ENCODE measurements at places on chromosomes 5 and 9. TPM values are rescaled to one million over a fixed set of nuclear protein-coding genes. Genes with fewer than 3 reads are reported as not detected.

- DNase-seq, result no peak
- no peaks in the 10 kb centered on the region for H3K36me3 ChIP-seq
- H3K27me3 ChIP-seq, result no peaks in the 10 kb centered on the region
- no peak overlapping the region for H3K4me3 ChIP-seq
- peak overlapping the region; percentile 43 for H3K27ac ChIP-seq
These were observed 43.2 kb upstream of the ANKH start for GRCh38 chr5:14914623-14915260.

- H3K4me3 ChIP-seq, result no peak overlapping the region
- H3K36me3 ChIP-seq, result peaks cover 4% of the 10 kb centered on the region
- no peak overlapping the region for H3K27ac ChIP-seq
- peaks cover 19% of the 10 kb centered on the region for H3K27me3 ChIP-seq
- H3K4me1 ChIP-seq, result no peaks in the 10 kb centered on the region
These were observed 105.7 kb upstream of the MAMDC2 start for GRCh38 chr9:69937833-69938535.

MOCS2 gene
- total RNA-seq, result 30.9 TPM

DNA sequence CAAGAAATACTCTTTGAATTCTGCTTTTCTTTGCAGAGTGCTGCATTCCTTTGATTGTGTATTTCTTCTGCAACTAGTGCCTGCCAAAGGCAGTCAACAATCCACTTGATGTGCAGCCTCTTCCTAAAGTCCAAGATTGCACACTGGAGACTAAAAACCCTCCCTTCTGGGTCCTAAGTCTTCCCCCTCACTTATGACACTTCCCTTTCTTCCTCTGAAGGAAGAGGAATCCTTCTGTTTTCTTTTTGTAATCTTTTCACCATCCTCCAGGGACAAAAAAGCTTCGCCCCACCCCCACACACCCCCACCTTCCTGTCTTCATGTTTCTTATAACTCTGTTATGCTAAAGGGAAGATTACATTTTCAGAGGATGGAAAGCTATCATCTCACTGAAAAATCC, 39.9 kb downstream of the WDR36 start:
- H3K27ac ChIP-seq, result no peak overlapping the region
- H3K27me3 ChIP-seq, result no peaks in the 10 kb centered on the region
- H3K4me3 ChIP-seq, result no peak overlapping the region
- no peak for DNase-seq
- H3K36me3 ChIP-seq, result peaks cover 16% of the 10 kb centered on the region
- H3K4me1 ChIP-seq, result peaks cover 15% of the 10 kb centered on the region

- H3K4me1 ChIP-seq, result no peaks in the 10 kb centered on the region
- no peaks in the 10 kb centered on the region for H3K27me3 ChIP-seq
These were observed 12.5 kb upstream of the ZDHHC11 start for GRCh38 chr5:863244-863805.

DNA sequence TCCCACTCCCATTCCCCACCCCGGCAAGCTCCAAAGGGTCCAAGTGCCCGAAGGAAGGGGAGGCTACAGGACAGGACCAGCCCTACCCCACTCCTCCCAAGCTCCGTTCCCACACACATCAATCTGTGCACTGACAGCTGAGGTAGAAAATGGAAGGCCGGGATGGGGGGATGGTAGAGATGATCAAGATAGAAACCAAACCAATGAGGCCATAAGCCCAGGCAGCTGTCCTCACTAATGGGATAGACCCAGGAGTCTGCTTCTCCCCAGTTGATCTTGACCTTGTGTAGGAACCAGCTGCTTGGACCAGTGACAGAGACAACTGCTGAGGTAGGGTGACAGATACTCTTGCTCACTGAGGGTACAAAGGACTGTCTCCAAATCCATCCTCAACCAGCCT, 38.6 kb downstream of the B4GALT1 start:
- peaks cover 30% of the 10 kb centered on the region for H3K4me1 ChIP-seq
- H3K36me3 ChIP-seq, result peaks cover 31% of the 10 kb centered on the region
- DNase-seq, result no peak
- no peaks in the 10 kb centered on the region for H3K27me3 ChIP-seq
- H3K27ac ChIP-seq, result no peak overlapping the region

SHC3 gene
- total RNA-seq, result not detected

GRCh38 chr9:87722393-87723088, 3.4 kb upstream of the CTSL start:
- no peak overlapping the region for H3K27ac ChIP-seq
- no peak overlapping the region for H3K4me3 ChIP-seq
- H3K36me3 ChIP-seq, result no peaks in the 10 kb centered on the region
- no peaks in the 10 kb centered on the region for H3K27me3 ChIP-seq

CDH18 gene
- not detected for total RNA-seq
